ENCODE measurements at places on chromosomes 2 and 18. TPM values are rescaled to one million over a fixed set of nuclear protein-coding genes. Genes with fewer than 3 reads are reported as not detected.

The FIGLA gene
- total RNA-seq = not detected

The DSG4 gene
- not detected for total RNA-seq

The PREPL gene
- total RNA-seq = 70.0 TPM

The FTCDNL1 gene
- total RNA-seq = 2.5 TPM

The MYCN gene
- not detected for total RNA-seq

The ATP6V1B1 gene
- not detected for total RNA-seq

The GYPC gene
- total RNA-seq = not detected

The ALPG gene
- total RNA-seq = not detected

The DPYSL5 gene
- not detected for total RNA-seq

The SERPINB2 gene
- 0.47 TPM for total RNA-seq

The PTPRN gene
- not detected for total RNA-seq

The CABYR gene
- total RNA-seq = 3.0 TPM

The CNGA3 gene
- total RNA-seq = not detected

The CYRIA gene
- total RNA-seq = 1.2 TPM

The ARHGEF4 gene
- total RNA-seq = 52.0 TPM

The REG3G gene
- not detected for total RNA-seq

The KLHL29 gene
- total RNA-seq = 43.1 TPM

The CPSF3 gene
- 51.6 TPM for total RNA-seq

The IGFBP2 gene
- total RNA-seq = 18.3 TPM

The TDRD15 gene
- total RNA-seq = not detected

The NHEJ1 gene
- total RNA-seq = 11.5 TPM

The ADRA2B gene
- total RNA-seq = not detected

The ZNG1B gene
- 44.6 TPM for total RNA-seq

The FAM237A gene
- total RNA-seq = not detected

The NCKAP5 gene
- total RNA-seq = not detected

The AQP12B gene
- not detected for total RNA-seq

The SALL3 gene
- total RNA-seq = not detected

The ALLC gene
- not detected for total RNA-seq

The TMEFF2 gene
- not detected for total RNA-seq

The LBH gene
- total RNA-seq = 1.7 TPM

The POLR1B gene
- total RNA-seq = 74.0 TPM

The SIX3 gene
- total RNA-seq = not detected

The MAPK4 gene
- not detected for total RNA-seq

The CD8A gene
- total RNA-seq = not detected

The PARD3B gene
- total RNA-seq = 11.6 TPM

The POTEF gene
- total RNA-seq = not detected

The C1QL2 gene
- not detected for total RNA-seq

The PROKR1 gene
- not detected for total RNA-seq

The ALPP gene
- total RNA-seq = 0.35 TPM

The ANKRD30BL gene
- total RNA-seq = not detected

The CFAP221 gene
- not detected for total RNA-seq

The NGEF gene
- total RNA-seq = 7.4 TPM

The TMEM169 gene
- 0.35 TPM for total RNA-seq

The MAP4K3 gene
- 30.2 TPM for total RNA-seq

The CXCR1 gene
- 0.12 TPM for total RNA-seq

The COQ10B gene
- total RNA-seq = 21.3 TPM

The CD8B2 gene
- total RNA-seq = not detected

The AKAIN1 gene
- not detected for total RNA-seq

The PEX13 gene
- total RNA-seq = 18.5 TPM

All from MCF 10A (cell line).